ENCODE measurements at places on chromosomes 7 and 10.

- no peak for DNase-seq
Measured at GRCh38 chr7:99116144-99116543, 27.8 kb downstream of the SMURF1 start.

GRCh38 chr7:8229927-8230326 is 32.0 kb downstream of the ICA1 start:
- DNase-seq: no peak

DNA sequence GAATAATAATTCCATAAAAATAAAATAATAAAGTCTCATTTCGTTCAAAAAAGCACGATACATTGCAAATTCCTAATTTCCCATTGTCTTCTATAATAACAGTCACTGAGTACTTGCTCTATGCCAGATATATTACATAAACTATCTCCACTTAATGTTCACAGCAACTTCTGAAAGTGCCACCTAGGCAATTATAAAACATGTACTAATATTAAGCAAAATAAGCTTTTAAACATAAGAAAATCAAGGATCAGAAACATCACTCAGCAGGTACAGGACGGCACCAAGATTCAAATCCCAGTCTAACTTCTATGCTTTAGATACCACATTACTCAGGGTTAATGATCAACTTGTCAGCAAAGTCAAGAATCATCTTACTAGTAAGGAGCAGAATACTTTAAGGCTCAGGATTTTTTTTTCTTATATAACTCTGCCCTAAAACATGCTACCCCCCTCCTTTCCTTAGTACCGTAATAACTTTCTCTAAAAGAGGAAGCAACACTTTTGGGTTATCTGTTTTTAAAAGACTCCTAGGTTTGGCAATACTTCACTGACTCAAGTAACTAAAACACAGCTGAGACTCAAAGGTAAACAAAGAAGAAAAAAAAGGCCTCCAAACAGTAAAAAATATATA is 51.3 kb downstream of the USP6NL start:
- no peak for DNase-seq

DNA sequence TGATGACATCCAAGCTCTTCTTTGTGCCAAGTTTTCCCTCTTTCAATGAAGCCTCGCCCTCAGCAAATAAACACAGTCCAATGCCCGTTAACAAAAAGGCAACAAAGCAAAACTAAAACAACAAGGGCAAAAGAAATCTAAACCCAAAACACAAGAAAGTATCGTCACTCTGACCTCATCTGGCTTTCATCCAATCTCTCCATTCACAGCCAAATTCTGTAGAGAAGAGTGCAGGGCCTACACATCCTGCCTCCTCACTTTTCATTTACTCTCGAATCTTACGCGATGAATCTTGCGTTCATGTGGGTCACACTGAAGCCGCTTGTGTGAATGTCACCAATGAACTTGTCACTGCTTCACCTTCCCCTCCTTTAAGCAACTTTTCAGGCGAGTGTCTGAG is 15.9 kb upstream of the AKR1E2 start:
- DNase-seq: no peak

Data from Right ventricle myocardium superior (tissue), 1 donor.